ENCODE measurements at places on chromosomes 6 and 20.

DNA sequence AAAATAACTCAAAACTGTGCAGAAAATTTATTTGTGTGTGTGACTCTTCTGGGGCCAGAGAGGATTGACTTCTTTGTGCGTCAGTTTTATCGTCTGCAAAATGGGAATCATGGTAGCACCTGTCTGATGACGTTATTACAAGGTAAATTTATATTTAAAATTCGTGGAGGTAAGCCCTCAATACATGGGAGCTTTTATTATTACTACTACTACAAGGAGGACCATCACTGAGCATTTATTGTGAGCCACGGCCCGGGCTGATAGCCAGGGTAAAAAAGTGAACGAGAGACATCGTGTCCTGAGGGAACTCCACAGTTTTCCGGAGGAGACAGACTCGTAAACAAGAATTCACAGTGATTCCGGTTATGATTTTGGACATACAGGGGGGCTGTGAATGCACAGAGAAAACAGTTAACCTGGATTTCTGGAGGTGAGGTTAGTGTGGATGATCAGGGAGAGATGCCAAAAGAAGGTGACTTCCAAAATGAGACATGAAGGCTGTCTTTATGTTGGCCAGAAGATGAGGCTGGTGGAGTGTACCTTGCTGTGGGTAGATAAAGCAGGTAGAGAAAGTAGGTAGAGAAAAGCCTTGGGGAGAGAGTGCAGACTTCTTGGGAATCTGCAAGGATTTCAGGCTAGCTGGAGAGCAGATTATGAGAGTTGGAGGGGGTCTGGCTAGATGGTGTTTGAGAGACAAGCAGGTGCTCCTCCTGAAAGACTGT is 10.6 kb upstream of the SERINC3 start:
- no peak for DNase-seq

DNA sequence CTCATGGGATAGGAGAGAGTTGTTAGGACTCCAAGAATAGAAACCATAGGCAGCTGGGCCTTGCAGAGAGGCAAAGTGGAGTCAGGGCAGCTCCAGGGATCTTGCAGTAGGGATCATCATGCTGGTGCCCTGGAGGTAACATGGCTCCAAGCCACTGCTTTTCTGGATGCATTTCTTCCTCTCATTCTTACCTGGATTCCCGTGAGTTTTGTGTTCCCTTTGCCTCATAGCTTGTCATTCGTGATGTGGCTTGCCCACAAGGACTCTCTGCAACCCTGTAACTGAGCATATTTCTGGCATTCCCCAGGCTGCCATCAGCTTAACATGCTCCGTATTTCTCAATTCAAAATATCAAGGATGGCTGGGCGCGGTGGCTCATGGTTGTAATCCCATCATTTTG is 5.3 kb downstream of the NHLRC1 start:
- no peak for DNase-seq

DNA sequence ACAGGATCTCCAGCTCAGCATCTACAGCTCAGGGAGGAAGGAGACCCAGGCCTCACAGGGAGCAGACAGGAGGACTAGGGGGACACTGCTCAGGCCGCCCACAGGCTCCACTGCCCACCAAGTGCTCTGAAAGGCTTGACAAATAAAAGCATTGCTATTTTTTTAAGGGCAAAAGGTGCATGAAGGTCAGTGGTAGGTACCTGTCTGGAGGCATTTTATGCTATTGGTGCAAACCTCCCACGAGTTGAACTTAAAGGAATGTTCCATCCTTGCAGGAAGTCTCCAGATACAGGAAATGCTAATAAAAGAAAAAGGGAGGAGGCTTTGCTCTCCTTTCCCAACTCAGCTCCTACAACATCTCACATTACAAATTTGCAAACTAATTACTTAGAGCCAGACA is 228.1 kb downstream of the FOXC1 start:
- DNase-seq, result no peak

DNA sequence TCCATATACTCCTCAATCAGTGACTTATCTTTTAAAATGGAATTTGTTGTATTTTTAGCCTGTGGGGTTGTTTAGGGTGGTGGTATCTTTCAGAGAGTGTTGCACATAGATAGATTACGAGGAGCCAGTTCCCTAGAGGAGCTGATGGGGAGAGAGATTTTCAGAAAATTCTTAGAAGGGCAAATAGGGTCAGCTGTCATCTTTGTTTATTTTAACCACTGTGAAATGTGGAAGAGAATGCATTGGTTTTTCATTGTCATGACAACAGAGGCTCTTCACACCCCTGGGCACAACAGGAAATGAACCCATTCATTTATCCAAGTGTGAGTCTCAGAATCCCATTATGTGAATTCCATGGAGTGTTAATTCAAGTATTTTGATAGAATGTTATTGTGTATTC is 188.4 kb downstream of the JARID2 start:
- no peak for DNase-seq

DNA sequence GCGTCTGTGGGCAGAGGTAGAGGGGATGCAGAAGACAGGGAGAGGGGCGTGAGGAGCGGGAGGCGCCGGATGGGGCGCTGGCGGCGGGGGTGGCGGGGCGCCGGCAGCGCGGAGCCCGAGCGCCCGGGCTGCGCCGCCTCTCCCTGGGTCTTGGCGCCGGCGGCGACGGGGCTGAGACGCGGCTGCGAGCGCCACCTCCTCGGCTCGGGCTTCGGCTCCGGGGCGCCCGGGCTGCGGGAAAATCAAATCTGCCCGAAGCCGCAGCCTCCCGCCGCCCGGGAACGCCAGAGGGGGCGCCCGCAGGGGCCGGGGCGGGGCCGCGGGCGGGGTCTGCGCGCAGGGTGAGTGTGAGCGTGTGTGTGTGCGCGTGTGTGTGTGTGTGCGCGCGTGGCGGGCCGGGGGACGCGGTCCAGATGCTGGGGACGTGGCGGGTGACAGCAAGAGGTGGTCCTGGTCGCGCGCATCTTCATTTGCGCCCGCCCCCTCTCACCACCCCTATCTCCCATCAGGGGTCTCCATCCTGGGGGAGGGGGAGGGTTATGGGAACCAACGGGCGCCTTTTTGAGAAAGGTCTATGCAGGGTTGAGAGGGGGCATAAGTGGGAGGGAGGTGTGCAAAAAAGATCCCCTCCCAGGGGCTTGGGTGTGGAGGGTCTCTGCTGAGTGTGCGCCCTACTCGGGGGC is 646 bp upstream of the CPNE5 start:
- no peak for DNase-seq

DNA sequence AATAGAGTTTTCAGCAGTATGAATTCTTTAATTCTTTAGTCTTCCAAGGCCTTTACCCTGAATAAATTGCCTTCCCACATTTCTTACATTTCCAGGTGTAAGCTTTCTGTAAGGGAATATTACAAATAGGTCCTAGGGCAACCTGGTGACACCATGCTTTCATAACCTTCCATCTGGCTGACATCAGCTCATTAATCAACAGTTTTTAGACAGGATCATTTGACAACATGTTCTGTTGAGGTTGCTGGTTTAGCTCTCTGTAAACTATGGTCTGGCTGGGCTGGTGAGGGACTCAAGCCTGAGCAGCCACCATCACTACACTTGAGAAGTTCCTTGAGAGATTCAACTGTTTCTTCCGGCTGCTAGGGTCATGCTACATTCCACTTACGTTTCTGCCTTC is 19.2 kb downstream of the FAM229B start:
- no peak for DNase-seq

DNA sequence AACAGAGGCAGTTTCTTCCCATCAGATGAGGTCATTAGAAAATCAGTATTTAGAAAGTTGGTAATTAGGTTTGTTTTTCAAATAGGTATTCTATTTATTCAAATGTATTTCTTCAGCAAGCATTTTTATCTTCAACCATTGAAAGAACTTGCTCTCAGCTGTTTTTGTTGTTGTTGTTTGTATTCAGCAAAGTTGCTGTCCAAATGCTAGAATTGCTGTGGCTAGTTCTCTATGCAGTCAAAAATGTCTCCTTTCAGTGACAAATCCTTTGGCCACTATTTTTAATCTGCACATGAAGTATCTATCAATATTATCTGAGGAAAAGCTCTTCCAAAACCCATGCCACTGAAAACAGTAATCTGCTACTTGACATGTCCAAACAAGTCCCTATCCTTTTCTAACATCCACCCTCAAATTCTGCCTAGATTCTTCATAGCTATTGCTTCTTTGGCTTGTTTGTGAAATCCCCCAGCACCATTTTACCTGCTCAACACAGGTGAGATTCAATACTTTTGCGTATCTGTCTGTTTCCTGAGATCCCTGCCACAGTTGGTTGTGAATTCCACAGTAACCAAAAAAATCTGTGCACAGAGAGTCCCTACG is 1005.4 kb downstream of the GRIK2 start:
- no peak for DNase-seq

- no peak for DNase-seq
These were observed 201.6 kb downstream of the ISM1 start for GRCh38 chr20:13422637-13423036.

DNA sequence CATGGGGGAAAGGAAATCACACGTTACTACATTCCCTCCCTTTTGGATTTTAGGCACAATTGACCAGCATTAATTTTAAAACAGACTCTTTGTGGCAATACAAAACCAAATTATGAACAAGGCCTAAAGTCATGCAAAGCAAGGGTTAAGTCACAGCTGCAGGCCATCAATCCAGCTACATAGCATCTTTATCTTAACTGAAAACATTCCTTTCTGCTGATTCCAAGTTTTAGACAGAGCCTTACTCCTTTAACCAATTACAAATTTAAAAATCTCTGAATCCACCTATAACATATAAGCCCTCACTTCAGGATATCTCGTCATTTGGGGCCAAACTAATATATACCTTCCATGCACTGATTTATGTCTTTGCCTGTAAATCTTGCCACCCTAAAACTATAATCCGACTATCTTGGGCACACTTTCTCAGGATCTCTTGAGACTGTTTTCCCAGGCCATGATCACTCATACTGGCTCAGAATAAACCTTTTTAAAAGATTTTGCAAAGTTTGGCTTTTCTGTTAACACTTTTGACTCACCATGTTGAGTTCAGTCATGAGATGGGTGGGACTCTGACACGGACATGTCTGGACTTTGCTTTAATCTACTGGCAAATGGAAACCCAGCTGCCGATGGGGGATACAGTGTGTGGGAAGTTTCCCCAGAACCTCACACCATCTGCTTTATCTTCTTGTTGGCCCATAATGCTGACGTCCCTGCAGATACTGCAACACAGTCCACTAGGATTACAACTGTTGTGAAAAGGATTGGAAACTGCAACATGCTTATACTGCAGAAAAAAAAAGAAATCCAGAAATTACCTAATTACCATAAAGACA is 757.0 kb downstream of the PTPRT start:
- DNase-seq, result no peak

DNA sequence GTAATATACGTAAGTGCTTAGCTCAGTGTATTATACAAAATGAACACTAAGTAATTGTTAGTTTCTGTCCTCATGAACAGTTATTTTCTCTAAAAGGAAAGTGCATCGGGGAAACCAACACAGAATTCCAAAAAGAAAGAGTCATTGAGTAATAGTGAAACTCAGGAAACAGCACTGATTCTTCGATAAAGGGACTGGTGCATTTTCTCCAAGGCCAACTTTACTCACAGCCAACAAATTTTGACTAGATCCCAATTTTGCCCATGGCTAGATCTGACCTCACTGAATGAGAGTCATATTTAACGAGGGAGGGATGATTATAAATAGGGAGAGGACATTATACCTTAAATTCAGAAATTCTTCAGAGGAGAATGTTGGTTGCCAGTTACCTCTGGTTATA is 390.9 kb upstream of the NRSN1 start:
- DNase-seq, result no peak

- DNase-seq, result no peak
These were observed 15.4 kb downstream of the TMEM244 start for GRCh38 chr6:129845696-129846095.

- DNase-seq, result no peak
These were observed 27.0 kb upstream of the ANKEF1 start for GRCh38 chr20:10007747-10008146.

- no peak for DNase-seq
These were observed 34.5 kb upstream of the MRGBP start for GRCh38 chr20:62761759-62762131.

GRCh38 chr6:44485601-44486401 is 98.3 kb downstream of the CDC5L start:
- DNase-seq, result no peak

Measured in stimulated activated CD4-positive, alpha-beta T cell treated with anti-CD3 and anti-CD28 coated beads, Interleukin-1b, Interleukin-23, amount 100 ng/mL, for 1 hour (primary cell).